ENCODE measurements at places on chromosomes 12 and 14. TPM values are rescaled to one million over a fixed set of nuclear protein-coding genes. Genes with fewer than 3 reads are reported as not detected.

The RBP5 gene
- not detected for total RNA-seq

The TMEM119 gene
- 1.9 TPM for total RNA-seq

The HCAR2 gene
- not detected for total RNA-seq

The KRT75 gene
- not detected for total RNA-seq

The GAS2L3 gene
- 41.4 TPM for total RNA-seq

The PIK3C2G gene
- total RNA-seq: not detected

The AQP5 gene
- total RNA-seq: not detected

The NOP9 gene
- total RNA-seq: 23.0 TPM

The DMAC2L gene
- 5.8 TPM for total RNA-seq

The FIGNL2 gene
- total RNA-seq: 0.13 TPM

All from LHCN-M2 (cell line).